ENCODE measurements at places on chromosomes 2 and 18. TPM values are rescaled to one million over a fixed set of nuclear protein-coding genes. Genes with fewer than 3 reads are reported as not detected.

Gene UPP2
- total RNA-seq = not detected

Gene IL1R2
- 0.71 TPM for total RNA-seq

Gene ERFE
- 6.3 TPM for total RNA-seq

Gene BUB1
- 50.6 TPM for total RNA-seq

Gene CRIM1
- 134 TPM for total RNA-seq

Gene CLEC4F
- not detected for total RNA-seq

Gene ANKAR
- 1.0 TPM for total RNA-seq

Gene ACVR1C
- total RNA-seq = not detected
